Left lung (tissue), 14 donors: ENCODE measurements at places on chromosomes 12 and 14. TPM values are rescaled to one million over a fixed set of nuclear protein-coding genes. Genes with fewer than 3 reads are reported as not detected.
A peak's percentile ranks its signal among the peaks of the same experiment; 100 is the strongest.

GRCh38 chr14:50342221-50343078, 30.3 kb downstream of the DMAC2L start:
- H3K4me3 ChIP-seq, result no peak overlapping the region
- no peaks in the 10 kb centered on the region for H3K27me3 ChIP-seq
- DNase-seq, result peak; percentile 48
- H3K27ac ChIP-seq, result peak overlapping the region; percentile 61
- peaks cover 26% of the 10 kb centered on the region for H3K4me1 ChIP-seq
- peaks cover 28% of the 10 kb centered on the region for H3K36me3 ChIP-seq

DNA sequence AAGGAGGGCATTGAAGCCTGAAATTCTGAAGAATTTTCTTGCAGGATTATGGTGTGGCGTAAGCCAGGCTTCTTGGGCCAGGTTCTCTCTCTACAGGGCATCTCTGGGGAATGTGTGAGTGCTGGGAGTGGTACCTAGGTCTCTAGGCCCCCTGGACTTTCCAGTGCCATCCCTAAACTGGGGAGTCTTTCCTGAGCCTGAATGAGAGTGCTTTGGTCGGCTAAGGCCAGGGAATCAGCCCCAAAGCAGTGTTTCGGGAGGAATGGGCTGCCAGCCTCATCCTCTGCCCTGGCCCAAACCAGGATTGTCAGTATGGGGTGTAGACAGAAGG, 93.9 kb downstream of the CALM1 start:
- H3K4me3 ChIP-seq, result no peak overlapping the region
- H3K36me3 ChIP-seq, result no peaks in the 10 kb centered on the region
- no peak for DNase-seq

DNA sequence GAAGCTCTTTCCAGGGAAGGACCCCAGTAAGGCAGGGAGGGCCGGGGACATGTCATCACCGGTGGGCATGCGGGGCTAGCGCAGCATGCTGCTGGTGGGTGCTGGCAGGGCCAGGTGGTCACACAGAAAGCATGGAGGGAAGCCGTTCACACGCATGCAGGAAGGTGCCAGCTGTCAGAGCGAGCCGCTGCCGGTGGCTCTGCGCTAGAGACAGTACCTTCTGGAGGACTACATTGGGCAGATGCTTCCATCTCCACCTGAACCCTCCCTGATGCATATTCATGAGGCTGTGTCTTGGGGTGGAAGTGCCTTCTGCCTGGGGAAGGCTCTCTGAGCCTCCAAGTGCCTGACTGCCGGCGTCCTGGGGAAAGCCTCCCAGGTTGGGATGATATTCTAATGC, 203.8 kb downstream of the CALM1 start:
- no peak overlapping the region for H3K4me3 ChIP-seq
- peaks cover 13% of the 10 kb centered on the region for H3K4me1 ChIP-seq
- no peak for DNase-seq
- H3K27ac ChIP-seq, result no peak overlapping the region
- H3K36me3 ChIP-seq, result no peaks in the 10 kb centered on the region
- no peaks in the 10 kb centered on the region for H3K27me3 ChIP-seq

- H3K27ac ChIP-seq, result no peak overlapping the region
- no peak overlapping the region for H3K4me3 ChIP-seq
- H3K4me1 ChIP-seq, result no peaks in the 10 kb centered on the region
- no peaks in the 10 kb centered on the region for H3K27me3 ChIP-seq
- no peak for DNase-seq
These were observed 69.5 kb upstream of the DIO3 start for GRCh38 chr14:101491841-101492240.

GRCh38 chr14:100532906-100533655, 54.1 kb downstream of the BEGAIN start:
- peaks cover 23% of the 10 kb centered on the region for H3K4me1 ChIP-seq
- H3K36me3 ChIP-seq, result peaks cover 31% of the 10 kb centered on the region
- H3K27ac ChIP-seq, result no peak overlapping the region
- no peaks in the 10 kb centered on the region for H3K27me3 ChIP-seq
- no peak overlapping the region for H3K4me3 ChIP-seq
- no peak for DNase-seq

DNA sequence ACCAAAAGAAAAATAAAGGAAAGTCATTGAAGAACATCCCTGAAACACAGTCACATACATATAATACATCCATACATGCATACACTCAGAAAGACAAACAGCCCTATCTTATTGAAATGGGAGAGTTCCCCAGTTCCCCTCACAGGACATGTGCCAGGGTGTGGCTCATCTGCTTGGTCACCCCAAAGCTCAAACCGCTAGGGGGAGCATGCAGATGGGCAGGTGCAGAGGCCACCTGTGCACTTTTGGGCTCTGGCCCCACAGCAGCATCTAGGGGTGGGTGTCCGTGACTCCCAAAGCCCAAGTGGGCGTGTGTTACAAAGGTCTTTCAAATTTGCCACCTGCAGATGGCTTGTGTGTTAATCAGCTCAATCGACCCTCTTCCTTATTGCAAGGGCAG, 75.2 kb downstream of the CMAS start:
- H3K27me3 ChIP-seq, result no peaks in the 10 kb centered on the region
- H3K4me1 ChIP-seq, result no peaks in the 10 kb centered on the region
- no peak overlapping the region for H3K27ac ChIP-seq
- DNase-seq, result no peak

- H3K27me3 ChIP-seq, result no peaks in the 10 kb centered on the region
- no peak overlapping the region for H3K27ac ChIP-seq
- no peaks in the 10 kb centered on the region for H3K4me1 ChIP-seq
- H3K4me3 ChIP-seq, result no peak overlapping the region
- DNase-seq, result no peak
These were observed 322.4 kb downstream of the BCL11B start for GRCh38 chr14:98949481-98950135.

The KCNH5 gene
- not detected for total RNA-seq

DNA sequence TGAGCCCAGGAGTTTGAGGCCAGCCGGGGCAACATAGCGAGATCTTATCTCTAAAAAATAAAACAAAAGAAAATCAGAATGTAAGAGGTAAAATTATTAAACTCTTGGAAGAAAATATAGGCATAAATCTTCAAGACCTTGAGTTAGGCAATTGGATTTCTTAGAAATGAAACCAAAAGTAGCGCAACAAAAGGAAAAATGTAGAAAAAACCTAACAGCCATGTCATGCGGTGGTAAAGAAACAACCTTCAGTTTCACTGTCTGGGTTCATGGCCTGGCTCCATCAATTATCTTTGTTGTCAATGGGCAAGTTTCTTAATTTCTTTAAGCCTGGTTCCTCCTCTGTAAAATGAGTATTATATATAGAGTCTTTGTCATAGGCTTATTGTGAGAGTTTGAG, 5.6 kb upstream of the GCH1 start:
- no peak overlapping the region for H3K27ac ChIP-seq
- no peak overlapping the region for H3K4me3 ChIP-seq
- H3K36me3 ChIP-seq, result no peaks in the 10 kb centered on the region
- no peak for DNase-seq

GRCh38 chr14:32980902-32981501, 42.3 kb downstream of the NPAS3 start:
- DNase-seq, result no peak
- H3K4me1 ChIP-seq, result no peaks in the 10 kb centered on the region
- H3K27ac ChIP-seq, result no peak overlapping the region
- H3K36me3 ChIP-seq, result no peaks in the 10 kb centered on the region
- H3K27me3 ChIP-seq, result no peaks in the 10 kb centered on the region

- no peak overlapping the region for H3K27ac ChIP-seq
- H3K36me3 ChIP-seq, result no peaks in the 10 kb centered on the region
- no peak for DNase-seq
- no peaks in the 10 kb centered on the region for H3K27me3 ChIP-seq
- H3K4me1 ChIP-seq, result no peaks in the 10 kb centered on the region
- H3K4me3 ChIP-seq, result no peak overlapping the region
These were observed 10.1 kb upstream of the CCDC197 start for GRCh38 chr14:93986955-93987354.

DNA sequence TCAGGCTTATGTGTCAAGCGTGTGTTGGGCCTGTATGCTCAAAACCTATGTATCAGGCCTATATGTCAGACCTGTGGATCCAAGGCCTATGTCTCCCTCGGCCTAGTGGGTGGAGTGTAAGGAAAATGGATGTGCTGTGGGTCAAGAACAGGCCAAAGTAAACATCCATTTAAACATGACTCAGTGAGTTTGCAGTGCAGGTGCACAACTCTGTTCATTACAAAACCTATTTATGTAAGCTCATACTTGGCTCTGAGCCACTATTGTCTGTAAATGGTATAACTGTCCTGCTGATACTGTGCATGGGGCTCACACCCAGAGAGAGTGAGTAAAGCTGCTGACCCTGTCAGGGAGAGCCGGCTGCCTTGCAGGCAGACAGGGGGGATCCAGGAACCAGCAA, 249.7 kb upstream of the AVPR1A start:
- H3K4me3 ChIP-seq, result no peak overlapping the region
- no peak for DNase-seq
- H3K27me3 ChIP-seq, result no peaks in the 10 kb centered on the region
- no peaks in the 10 kb centered on the region for H3K36me3 ChIP-seq
- no peaks in the 10 kb centered on the region for H3K4me1 ChIP-seq
- H3K27ac ChIP-seq, result no peak overlapping the region

The CLIP1 gene
- total RNA-seq, result 104 TPM

GRCh38 chr12:54033980-54034784, 1.3 kb downstream of the HOXC5 start:
- H3K36me3 ChIP-seq, result no peaks in the 10 kb centered on the region
- no peak overlapping the region for H3K27ac ChIP-seq
- H3K4me3 ChIP-seq, result no peak overlapping the region
- H3K4me1 ChIP-seq, result peaks cover 14% of the 10 kb centered on the region
- peaks cover 100% of the 10 kb centered on the region for H3K27me3 ChIP-seq

The RIMKLB gene
- total RNA-seq, result 31.7 TPM

The PLEKHG7 gene
- 1.3 TPM for total RNA-seq

- H3K27ac ChIP-seq, result no peak overlapping the region
- H3K4me3 ChIP-seq, result no peak overlapping the region
- no peak for DNase-seq
- H3K36me3 ChIP-seq, result no peaks in the 10 kb centered on the region
These were observed 324.4 kb downstream of the PAWR start for GRCh38 chr12:79366374-79366773.

DNA sequence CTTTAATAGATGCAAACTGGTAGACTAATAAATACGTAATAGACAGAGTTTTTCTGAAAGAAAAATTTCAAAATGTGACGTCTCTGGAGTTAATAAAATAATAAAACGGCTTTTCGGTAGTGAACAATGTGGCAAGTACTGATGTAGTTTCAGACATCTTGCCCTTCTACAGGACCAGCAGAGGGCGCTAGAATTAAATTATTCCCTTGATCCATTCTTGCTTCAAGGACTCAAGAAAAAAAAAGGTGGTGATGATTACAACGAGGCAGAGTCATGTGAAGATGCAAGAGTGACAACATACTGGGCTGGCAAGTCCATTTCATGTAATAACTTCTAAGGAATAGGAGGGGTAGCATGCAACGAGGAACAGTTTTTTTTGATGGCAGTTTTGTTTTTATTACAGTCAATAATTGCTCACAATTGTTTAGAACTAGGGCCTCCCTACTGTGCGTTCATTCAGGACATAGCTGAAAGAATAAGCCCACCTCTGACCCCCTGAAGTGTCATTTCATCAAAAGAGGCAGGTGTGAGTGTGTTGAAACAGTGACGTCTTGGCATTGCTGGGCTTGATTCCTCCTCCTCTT, 101.0 kb upstream of the GZMB start:
- H3K36me3 ChIP-seq, result no peaks in the 10 kb centered on the region
- DNase-seq, result peak; percentile 89
- H3K27me3 ChIP-seq, result no peaks in the 10 kb centered on the region
- no peak overlapping the region for H3K4me3 ChIP-seq
- no peaks in the 10 kb centered on the region for H3K4me1 ChIP-seq

GRCh38 chr14:95024380-95024779, 132.9 kb downstream of the DICER1 start:
- no peaks in the 10 kb centered on the region for H3K27me3 ChIP-seq
- H3K36me3 ChIP-seq, result no peaks in the 10 kb centered on the region
- no peaks in the 10 kb centered on the region for H3K4me1 ChIP-seq
- no peak overlapping the region for H3K27ac ChIP-seq

The PRR13 gene
- total RNA-seq, result 155 TPM

The GCN1 gene
- total RNA-seq, result 89.4 TPM

The OTX2 gene
- not detected for total RNA-seq

GRCh38 chr12:13146336-13146938, 43.0 kb upstream of the GSG1 start:
- H3K27me3 ChIP-seq, result no peaks in the 10 kb centered on the region
- peaks cover 22% of the 10 kb centered on the region for H3K4me1 ChIP-seq
- peak; percentile 55 for DNase-seq
- H3K27ac ChIP-seq, result no peak overlapping the region
- H3K36me3 ChIP-seq, result no peaks in the 10 kb centered on the region

DNA sequence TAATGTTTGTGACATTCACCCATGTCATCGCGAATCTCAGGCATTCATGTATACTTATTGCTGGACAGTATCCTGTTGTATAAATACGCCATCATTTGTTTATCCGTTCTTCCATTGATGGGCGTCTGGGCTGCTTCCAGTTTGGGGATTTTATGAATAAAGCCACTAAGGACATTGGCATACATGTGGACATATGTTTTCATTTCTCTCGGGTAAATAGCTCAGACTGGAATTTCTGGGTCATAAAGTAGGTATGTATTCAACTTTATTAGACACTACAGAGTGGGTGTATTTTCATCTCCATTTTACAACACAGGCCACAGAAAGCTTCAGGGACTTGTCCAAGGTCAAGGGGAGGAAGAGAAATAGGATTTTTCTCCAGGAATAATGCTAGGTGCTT, 48.9 kb downstream of the HRK start:
- H3K4me1 ChIP-seq, result no peaks in the 10 kb centered on the region
- DNase-seq, result no peak
- no peaks in the 10 kb centered on the region for H3K27me3 ChIP-seq
- H3K27ac ChIP-seq, result no peak overlapping the region

- H3K27me3 ChIP-seq, result peaks cover 5% of the 10 kb centered on the region
- peaks cover 33% of the 10 kb centered on the region for H3K4me1 ChIP-seq
- H3K4me3 ChIP-seq, result no peak overlapping the region
- peak; percentile 80 for DNase-seq
- H3K36me3 ChIP-seq, result no peaks in the 10 kb centered on the region
These were observed 5.2 kb upstream of the RIMKLB start for GRCh38 chr12:8692573-8692972.

GRCh38 chr14:98364961-98365360, 907.0 kb downstream of the BCL11B start:
- no peak overlapping the region for H3K4me3 ChIP-seq
- no peak overlapping the region for H3K27ac ChIP-seq
- no peaks in the 10 kb centered on the region for H3K36me3 ChIP-seq
- no peaks in the 10 kb centered on the region for H3K4me1 ChIP-seq
- no peaks in the 10 kb centered on the region for H3K27me3 ChIP-seq

The MYF5 gene
- not detected for total RNA-seq

GRCh38 chr12:97288531-97288930, 174.1 kb upstream of the RMST start:
- no peaks in the 10 kb centered on the region for H3K36me3 ChIP-seq
- no peaks in the 10 kb centered on the region for H3K27me3 ChIP-seq
- no peak overlapping the region for H3K4me3 ChIP-seq
- no peak for DNase-seq
